ENCODE measurements at places on chromosomes 3 and 15. TPM values are rescaled to one million over a fixed set of nuclear protein-coding genes. Genes with fewer than 3 reads are reported as not detected.

EPHA3 gene
- not detected for total RNA-seq

SEMA6D gene
- not detected for total RNA-seq

CX3CR1 gene
- total RNA-seq, result 203 TPM

SCAMP5 gene
- 0.54 TPM for total RNA-seq

SLC28A1 gene
- total RNA-seq, result not detected

ZNF662 gene
- total RNA-seq, result 2.7 TPM

GOLGA8T gene
- 2.6 TPM for total RNA-seq

OR5H14 gene
- total RNA-seq, result not detected
